Aortic smooth muscle cell (primary cell): ENCODE measurements at places on chromosomes 6 and 20. TPM values are rescaled to one million over a fixed set of nuclear protein-coding genes. Genes with fewer than 3 reads are reported as not detected.

HBS1L gene
- total RNA-seq, result 147 and 155 TPM in 2 replicates

DDAH2 gene
- 112 and 142 TPM in 2 replicates for total RNA-seq

SLC32A1 gene
- total RNA-seq, result not detected in 2 replicates

PRDM1 gene
- 0.40 and 0.44 TPM in 2 replicates for total RNA-seq

PAK5 gene
- total RNA-seq, result not detected in 2 replicates

CDSN gene
- not detected in 2 replicates for total RNA-seq

RAB44 gene
- total RNA-seq, result under 0.01 TPM in 1 of 2 replicates, not detected in the other

TBX18 gene
- total RNA-seq, result 31.6 and 34.4 TPM in 2 replicates

SMLR1 gene
- total RNA-seq, result not detected in 2 replicates

KLHDC3 gene
- total RNA-seq, result 78.5 and 82.6 TPM in 2 replicates

VNN1 gene
- total RNA-seq, result 0.19 and 0.26 TPM in 2 replicates

CNKSR3 gene
- 6.7 and 15.5 TPM in 2 replicates for total RNA-seq

DEFB132 gene
- not detected in 2 replicates for total RNA-seq

THBD gene
- 123 and 293 TPM in 2 replicates for total RNA-seq

TRIM31 gene
- not detected in 2 replicates for total RNA-seq
